ENCODE measurements at places on chromosomes 1 and 21. TPM values are rescaled to one million over a fixed set of nuclear protein-coding genes. Genes with fewer than 3 reads are reported as not detected.

Gene ANGPTL7
- total RNA-seq, result not detected

Gene SMCP
- not detected for total RNA-seq

- no peak for DNase-seq
These were observed 1.4 kb downstream of the DUSP10 start for GRCh38 chr1:221740369-221740992.

DNA sequence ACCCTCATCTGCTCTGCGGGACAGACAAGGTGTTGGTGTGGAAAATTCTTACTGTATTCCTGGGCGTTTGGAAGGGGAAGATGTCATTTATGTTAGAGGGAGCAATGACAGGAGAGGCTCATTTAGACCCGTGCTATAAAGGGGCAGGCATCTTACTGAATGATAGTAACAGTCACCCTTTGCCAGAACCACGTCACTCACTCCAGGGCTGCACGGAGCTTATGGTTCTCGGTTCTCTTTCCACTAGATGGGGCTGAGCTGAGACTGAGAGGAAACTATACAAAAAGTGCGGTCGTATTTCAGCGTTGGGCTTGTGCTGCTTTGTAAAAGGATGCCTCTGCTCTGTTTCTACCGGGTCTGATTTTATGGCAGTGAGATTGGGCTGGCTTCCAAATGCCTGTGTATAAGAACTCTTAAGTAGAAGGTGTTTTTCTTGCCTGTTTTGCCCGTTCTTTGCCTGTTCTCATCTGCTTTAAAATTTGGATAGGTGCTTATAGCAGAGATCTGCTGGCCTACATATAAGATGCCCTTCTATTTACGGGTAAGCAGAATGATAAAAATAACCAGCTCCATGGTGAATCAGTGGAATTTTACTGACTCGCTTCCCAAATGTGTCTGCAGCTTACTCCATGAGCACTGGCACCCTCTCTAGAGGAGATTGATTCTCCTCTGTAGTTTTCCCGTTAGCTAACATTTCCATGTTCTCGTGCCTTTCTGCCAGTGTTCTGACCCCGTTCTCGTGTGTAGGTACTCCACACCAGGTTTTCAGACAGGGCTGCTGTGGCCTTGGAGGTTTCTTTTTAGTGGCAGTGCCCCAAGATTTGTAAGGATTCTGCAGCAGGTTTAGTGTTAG is 55.9 kb downstream of the MRPS6 start:
- DNase-seq, result peak; percentile 83

DNA sequence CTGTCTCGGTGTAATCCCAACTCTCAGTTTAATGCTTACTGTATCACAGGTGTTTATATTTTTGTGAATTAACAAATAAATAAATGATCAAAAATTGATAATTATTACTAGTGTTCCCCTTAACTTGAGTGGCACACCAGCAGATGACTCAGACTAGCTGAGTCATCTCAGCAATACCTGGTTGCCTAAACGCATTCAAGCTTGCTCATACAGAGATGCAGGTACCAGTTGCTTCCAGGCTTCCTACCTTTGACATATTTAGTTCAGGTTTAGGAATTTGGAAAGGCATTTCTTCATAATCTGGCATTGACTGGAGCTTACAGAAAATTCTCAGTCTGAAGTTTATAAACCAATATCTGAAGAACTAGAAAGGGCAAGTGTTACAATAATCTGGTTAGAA is 78.9 kb upstream of the LMO4 start:
- no peak for DNase-seq

- DNase-seq, result no peak
These were observed 14.3 kb downstream of the NADK start for GRCh38 chr1:1763657-1764621.

DNA sequence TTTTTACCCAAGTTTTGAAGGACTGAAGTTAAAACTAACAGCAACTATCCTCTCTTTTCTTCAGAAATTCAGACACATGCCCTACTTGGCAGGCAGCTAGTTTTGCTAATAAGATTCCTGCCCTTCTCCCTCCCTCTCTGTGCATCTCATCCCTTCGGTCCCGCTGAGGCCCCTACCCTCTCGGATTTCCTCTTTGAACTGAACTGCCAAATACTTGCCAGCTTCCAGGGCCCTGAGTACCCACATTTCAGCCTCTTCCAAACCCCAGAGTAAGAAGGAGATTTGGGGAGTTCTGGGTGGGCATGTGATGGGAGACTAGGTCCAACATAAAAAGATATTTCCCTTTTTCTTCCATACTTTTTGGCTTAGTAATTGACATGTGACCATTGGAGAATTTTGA is 116.5 kb upstream of the JUN start:
- DNase-seq, result no peak
